ENCODE measurements at places on chromosomes 4 and X. TPM values are rescaled to one million over a fixed set of nuclear protein-coding genes. Genes with fewer than 3 reads are reported as not detected.

Gene ASB12
- 2.5 TPM for total RNA-seq

GRCh38 chr4:40850496-40850895 is 100.7 kb downstream of the NSUN7 start:
- DNase-seq: no peak

GRCh38 chr4:120156120-120156718 is 89.6 kb upstream of the MAD2L1 start:
- DNase-seq: no peak

- DNase-seq: no peak
Observed at GRCh38 chr4:4333265-4333706, 43.2 kb downstream of the ZBTB49 start.

DNA sequence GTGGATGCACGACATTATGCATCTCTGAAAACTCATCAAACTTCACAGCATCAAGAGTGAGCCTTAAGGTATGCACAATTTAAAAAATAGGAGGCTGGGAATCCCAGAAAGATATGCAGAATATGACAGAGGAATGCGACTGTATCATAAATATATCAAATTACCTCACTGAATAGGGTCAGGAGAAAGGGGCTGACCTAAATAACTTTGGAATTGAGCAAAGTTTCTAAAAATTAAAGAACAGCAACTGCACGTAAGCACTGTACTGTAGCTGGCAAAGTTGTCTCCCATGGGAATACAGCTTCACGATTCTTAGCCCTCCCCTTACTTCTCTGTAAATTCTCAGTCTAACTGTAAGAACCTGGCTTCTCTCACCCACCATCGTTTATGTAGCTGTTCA is 397.4 kb upstream of the ZFP42 start:
- DNase-seq: no peak
